CD8-positive, alpha-beta memory T cell (primary cell): ENCODE measurements at places on chromosomes 11 and 22.

- no peak for DNase-seq
These were observed 38.3 kb downstream of the PC start for GRCh38 chr11:66919923-66920322.

- DNase-seq: no peak
These were observed 16.4 kb upstream of the CLTCL1 start for GRCh38 chr22:19307872-19308271.

GRCh38 chr11:86449993-86450629, 75.4 kb downstream of the CCDC81 start:
- DNase-seq: no peak

- DNase-seq: peak; percentile 15
These were observed 80.8 kb downstream of the FBLN1 start for GRCh38 chr22:45583504-45583903.

- peak; percentile 86 for DNase-seq
These were observed 42.7 kb downstream of the RTL6 start for GRCh38 chr22:44455151-44455962.

- no peak for DNase-seq
These were observed 165.3 kb downstream of the TTC28 start for GRCh38 chr22:28514321-28514821.

DNA sequence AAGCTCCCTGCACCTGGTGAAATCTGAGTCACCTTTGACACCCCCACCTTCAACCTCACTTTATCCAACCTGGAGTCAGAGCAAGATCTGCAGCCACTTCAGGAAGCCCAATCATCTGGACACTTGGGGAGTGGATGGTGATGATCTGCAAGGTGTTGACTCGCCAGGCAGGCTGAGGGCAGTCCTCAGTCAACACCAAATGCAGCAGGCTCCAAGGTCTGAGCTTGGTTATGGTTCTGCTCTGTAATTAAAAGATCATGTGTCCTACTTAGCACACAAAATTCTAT, 446.9 kb downstream of the BRD1 start:
- DNase-seq: no peak

DNA sequence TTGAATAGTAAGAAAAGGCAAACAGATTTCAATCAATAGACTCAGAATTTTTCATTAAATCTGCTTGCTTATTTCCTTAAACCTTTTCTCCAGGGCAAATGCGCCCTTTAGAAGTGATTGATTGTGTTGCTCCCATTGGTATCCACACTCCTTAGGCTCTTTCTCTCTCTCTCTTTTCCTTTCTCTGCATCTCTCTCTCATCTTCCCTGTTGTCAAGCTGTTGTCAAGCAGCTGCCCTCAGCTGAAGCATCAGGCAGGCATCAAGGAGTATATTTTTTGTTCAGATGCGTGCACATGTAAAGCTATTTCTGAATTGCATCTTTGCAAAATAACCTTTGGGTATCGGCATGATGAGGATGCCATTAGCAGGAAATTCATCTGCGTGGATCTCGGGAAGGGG, 107.2 kb upstream of the PLET1 start:
- DNase-seq: no peak

- no peak for DNase-seq
These were observed 122.0 kb upstream of the ZC3H12C start for GRCh38 chr11:109971184-109971523.

- no peak for DNase-seq
These were observed 10.4 kb downstream of the NUP98 start for GRCh38 chr11:3786781-3787428.

DNA sequence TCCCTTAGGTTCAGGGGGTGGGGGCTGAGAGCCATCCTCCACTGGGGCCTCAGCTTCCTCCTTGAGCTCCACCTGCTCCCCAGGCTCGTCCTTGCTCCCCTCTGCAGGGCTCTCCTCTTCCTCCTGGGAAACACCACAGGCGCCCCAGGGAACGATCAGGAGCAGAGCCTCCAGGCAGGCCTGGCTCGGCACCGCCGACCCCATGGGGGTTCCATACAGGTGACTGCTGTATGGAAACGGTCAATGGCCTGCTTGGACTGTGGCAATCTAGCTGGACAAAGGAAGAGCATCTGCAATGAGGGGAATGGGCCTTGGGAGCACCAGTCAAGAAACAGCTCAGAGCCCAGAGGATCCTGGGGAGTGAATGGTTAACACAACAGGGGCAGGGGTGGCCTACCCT, 7.9 kb downstream of the HYOU1 start:
- DNase-seq: no peak

- DNase-seq: no peak
These were observed 11.6 kb downstream of the LARGE2 start for GRCh38 chr11:45933846-45934579.

GRCh38 chr22:46377525-46378425, 42.3 kb downstream of the TRMU start:
- no peak for DNase-seq

DNA sequence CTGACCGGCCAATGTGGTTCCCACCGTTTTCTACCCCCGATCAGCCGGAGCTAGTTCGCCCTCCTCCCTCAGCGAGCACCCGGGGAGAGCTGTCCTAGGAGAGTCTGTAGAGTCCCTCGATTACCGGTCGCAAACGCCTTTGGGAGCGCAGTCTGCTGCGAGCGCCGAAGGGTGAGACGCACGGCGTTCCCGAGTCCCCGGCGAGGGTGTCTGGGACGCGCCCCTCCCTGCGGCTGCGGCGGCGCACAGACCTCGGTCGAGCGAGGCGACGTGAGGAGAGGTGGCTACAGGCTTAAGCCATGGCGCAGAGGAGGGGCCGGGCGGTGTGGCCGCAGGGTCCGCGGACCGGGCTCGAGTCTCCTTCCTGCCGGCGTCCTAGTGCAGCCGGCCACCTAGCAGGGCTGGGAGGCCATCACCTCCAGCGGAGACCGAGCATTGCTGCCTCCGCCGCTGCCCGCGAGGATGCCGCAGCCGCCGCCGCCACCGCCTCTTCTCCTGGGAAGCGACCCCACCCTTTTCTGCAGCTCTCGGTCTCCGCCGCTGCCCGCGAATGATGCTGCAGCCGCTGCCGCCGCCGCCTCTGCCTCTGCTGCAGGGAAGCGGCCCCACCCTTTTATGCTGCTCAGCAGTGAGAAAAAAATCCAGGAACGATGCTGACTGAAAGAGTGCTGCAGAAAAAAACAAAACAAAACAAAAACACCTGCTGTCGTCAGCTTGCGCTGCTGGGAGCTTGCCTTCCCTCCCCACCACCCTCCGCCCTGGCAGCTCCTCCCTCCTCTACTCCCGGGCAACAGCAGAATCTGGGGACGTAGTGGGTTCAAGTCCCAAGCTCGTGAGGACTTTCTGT, at the start of gene MAP6:
Gene MAP6, minus strand, starts transcription at position 588 of the 847 bp plus-strand sequence. CDS start 669 bp downstream, outside the sequence.
- DNase-seq: no peak

GRCh38 chr22:24001314-24001713, 3.9 kb downstream of the GSTT4 start:
- DNase-seq: no peak

DNA sequence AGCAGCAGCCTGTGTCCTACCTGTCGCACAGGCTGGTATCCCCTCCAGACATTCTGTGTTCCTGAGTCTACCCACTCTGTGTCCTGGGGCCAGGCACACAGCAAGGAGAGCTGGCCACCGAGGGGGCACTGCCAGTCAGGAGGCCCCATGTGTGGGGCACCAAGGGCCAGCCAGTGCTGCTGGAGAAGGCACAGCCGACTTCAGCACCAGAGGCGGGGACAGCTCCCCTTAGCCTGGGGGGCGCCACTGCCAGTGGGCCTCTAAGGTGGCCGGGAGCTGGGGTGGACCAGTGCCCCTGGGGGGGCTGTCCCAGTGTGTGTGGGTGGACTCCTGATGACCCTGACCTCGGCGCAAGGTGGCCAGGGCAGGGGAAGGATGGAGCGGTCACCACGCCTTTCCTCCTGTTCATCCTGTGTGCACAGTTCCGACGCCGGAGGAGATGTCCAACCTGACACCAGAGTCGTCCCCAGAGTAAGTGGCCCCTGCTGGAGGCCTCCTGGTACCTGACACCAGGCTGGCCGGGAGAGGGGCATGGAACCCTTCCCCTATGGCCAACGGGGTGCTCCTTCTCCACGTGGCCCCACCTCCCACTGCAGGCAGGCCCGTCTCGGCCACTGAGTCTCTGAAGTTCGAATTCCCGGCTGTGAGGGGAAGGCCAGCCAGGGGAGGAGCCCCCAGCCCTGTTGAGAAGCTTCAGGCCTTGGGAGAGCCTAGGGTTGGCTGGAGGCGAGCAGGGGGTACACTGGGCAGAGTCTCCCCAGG, 35.4 kb downstream of the MOB2 start:
- no peak for DNase-seq

DNA sequence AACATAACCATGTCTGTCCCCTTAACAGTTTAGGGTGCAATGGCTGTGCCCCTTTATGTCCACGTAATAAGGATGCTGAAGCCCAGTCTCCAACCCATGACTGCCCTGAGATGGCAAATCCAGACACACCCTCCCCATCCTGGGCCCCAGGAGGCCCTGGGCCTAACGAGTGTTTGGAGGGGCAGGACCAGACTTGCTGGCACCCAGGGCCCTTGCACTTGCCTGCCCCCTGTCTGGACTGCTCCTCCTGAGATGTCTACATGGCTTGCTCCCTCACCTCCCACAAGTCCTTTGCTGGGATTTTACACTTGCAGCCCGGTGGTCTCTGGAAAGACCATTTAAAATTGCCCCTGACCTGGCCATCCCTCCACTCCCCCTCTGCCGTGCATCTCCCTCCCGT, 132.2 kb upstream of the NECTIN1 start:
- no peak for DNase-seq

DNA sequence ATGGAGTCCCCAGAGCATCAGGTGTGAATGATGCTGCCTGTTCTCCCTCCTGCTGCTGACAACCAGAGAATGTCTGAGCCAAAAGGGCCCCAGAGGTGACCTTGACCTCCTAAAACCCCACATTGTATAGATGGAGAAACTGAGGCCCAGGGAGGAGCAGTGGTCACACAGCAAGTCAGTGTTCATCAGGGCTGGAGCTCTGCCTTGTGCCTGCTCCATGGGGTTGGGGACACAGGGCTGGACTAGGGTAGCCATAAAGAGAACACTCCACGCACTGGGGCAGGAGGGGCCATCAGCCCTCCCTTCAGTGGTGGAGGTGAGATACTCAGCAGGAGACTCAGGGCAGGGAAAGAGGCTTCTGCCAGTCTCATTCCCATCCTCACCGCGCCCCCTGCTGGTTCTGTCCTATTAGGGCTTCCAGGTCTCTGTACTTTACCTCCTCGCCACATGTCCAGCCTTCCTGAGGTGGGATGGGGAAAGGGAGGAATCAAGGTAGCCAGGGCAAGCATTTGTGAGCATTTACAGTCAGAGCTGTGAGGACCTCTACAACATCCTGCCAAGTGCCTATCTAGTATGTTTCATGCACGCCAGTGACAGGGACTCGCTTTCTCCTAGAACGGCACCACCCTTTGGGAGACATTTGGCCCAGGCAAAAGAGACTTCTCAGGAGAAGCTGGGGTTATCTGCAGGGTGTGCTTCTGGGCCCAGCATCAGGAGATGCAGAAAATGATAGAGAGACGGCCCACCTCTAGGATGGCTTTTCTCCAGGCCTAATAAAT, 43.2 kb downstream of the NEU3 start:
- peak; percentile 62 for DNase-seq

GRCh38 chr11:130299978-130300377, 14.7 kb downstream of the ZBTB44 start:
- no peak for DNase-seq

DNA sequence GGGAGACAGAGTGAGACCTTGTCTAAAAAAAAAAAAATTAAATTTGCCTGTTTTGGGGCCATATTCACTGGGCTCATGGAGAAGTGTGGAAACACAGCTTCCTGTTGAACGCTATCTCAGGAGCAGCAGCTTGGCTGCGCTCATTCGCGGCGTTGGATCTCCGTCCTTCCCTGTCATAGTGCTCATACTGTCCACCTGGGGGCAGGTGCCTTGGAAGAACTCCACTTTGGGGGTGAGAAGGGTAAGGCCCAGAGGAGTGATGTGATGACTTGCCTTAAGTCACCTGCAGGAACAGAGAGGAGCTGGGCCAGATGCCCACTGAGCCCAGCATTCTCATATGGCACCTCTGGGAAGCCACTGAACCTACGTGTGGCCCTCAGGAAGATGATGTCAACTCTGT, 82.8 kb downstream of the CABIN1 start:
- no peak for DNase-seq

GRCh38 chr11:108891909-108892511, 227.1 kb downstream of the DDX10 start:
- DNase-seq: no peak

- DNase-seq: no peak
These were observed 7.7 kb upstream of the SYVN1 start for GRCh38 chr11:65141896-65142494.

DNA sequence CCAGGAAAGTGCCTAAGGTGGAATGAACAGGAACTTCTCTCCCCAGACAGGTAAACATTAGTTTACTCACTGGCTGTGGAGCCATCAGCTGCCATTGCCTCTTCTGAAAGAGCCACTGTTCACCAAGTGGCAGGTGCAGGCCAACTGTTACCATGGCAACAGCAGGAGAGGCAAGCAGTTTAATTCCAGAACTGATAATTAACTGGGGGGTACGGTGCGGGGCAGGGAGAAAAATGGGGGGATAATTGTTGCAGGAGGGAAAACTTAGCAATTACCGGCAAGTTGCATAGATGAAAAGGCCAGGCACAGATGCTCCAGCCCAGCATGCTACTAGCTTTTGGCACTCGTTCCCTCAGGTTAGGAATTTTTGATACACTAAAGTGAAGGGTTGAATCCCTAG, 85.1 kb downstream of the TRIM44 start:
- DNase-seq: no peak
